ENCODE measurements at places on chromosomes 3 and 15.

GRCh38 chr15:70060214-70060992 is 37.3 kb downstream of the TLE3 start:
- peak; percentile 20 for DNase-seq

DNA sequence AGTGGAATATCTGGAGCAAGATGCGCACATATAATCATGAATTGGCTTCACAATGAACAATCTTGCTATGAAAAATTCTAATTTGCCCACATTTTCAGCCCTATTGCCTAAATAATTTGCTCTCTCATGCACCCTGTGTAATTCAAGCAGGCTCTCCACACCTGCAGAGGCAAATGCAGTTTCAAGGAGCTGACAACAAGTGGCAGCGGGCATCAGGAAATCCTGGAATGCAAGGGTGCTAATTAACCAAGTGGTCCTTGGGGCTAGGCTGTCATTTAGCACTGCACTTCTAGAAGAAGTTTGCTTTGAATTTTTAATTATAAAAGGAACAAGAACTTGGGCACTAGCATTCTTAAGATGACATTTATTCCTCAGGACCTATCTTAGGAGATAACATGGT is 56.3 kb upstream of the ICE2 start:
- DNase-seq = no peak

DNA sequence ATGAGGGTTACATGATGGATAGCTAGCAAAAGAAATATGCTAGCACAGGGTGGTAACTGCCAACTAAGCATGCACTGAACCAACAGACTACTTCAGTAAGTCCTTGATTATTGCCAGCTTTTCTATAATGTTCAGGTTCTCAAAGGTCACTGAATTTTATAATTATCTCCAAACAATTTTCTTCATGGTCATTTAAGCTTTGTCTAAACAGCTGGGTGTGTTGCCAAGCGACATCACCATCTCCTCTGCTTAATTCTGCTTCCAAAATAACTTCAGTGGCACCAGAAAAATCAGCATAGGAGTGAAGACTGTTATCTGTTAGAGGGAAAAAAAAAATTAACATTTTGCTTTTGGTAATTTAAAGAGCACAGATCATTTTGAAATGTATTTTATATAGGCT is 54.6 kb upstream of the TOP2B start:
- no peak for DNase-seq

- no peak for DNase-seq
These were observed 209.0 kb downstream of the ARRDC4 start for GRCh38 chr15:98169551-98169950.

GRCh38 chr3:159616234-159616825 is 372.3 kb upstream of the IL12A start:
- DNase-seq = peak; percentile 73

GRCh38 chr3:58539626-58540025 is 2.6 kb upstream of the ACOX2 start:
- no peak for DNase-seq

GRCh38 chr15:60221356-60221755 is 176.4 kb downstream of the ANXA2 start:
- DNase-seq = no peak

- DNase-seq = no peak
These were observed 7.0 kb downstream of the C15orf39 start for GRCh38 chr15:75208501-75209288.

GRCh38 chr3:16885593-16886302 is 993 bp downstream of the PLCL2 start:
- DNase-seq = no peak

DNA sequence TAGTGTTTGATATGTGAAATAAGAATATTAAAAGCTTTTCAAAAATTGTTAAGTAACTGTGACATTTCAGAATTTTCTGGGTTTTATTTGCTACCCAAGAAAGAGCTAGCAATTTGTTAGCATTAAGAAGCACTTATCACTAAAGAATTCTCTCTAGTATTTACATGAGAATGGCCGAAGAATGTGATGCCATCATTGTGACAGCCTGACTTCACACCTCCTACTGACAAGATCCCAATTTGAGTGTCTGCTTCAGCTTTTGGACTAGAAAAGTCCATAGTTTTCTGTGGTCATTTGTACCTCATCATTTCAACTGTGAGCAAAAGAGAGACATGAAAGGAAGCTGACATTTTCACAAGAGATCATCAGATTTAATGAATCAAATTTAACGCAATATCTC is 548.1 kb upstream of the AGTR1 start:
- DNase-seq = no peak

- no peak for DNase-seq
These were observed 20.3 kb downstream of the NMNAT3 start for GRCh38 chr3:139657434-139657833.

- no peak for DNase-seq
These were observed 84.8 kb upstream of the LRIG1 start for GRCh38 chr3:66585520-66586095.

DNA sequence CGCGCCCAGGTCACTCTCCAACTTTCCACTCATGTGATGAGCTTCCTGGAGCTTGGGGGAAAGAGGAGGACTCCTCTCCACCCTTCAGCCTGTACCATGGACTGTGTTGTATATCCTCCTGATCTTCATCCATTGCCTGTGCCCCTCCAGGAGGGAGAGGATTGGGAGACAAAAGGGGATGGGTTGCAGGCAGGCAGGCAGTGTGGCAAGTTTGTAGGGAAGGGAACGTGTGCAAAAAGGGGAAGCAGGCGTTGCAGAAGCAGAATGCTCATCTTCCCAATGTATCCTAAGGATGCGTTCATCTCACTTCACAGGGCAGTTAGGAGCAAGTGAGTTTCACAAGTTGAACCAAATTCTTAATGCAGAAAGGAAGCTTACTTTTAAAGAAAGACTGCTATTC is 28.1 kb upstream of the GHSR start:
- DNase-seq = no peak

GRCh38 chr3:169545606-169546005 is 117.9 kb downstream of the MECOM start:
- no peak for DNase-seq

GRCh38 chr3:149243540-149243939 is 21.9 kb upstream of the CP start:
- DNase-seq = no peak

GRCh38 chr3:183796372-183796771 is 29.0 kb downstream of the MAP6D1 start:
- DNase-seq = no peak
